Muscle of leg (tissue), 16 donors: ENCODE measurements at places on chromosomes 7 and 10. TPM values are rescaled to one million over a fixed set of nuclear protein-coding genes. Genes with fewer than 3 reads are reported as not detected.

DNA sequence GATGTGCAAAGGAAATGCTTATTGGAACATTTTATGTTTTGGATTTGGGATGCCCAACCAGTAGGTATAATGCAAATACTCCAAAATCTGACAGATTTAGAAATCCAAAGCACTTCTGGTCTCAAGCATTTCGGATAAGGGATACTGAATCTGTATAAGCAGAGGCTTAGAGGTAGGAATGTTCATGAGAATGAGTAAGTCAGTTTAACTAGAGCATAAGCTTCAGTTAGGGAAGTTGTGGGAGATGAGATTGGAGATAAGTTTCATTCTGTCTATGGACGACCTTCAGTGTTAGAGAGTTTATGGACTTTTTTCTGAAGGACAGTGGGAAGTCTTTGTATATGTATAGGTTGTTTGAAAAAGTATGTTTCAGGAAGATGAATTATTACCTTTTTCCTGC is 10.4 kb downstream of the TAX1BP1 start:
- no peak for DNase-seq

Gene PNLIP
- polyA plus RNA-seq, result 0.20 TPM

GRCh38 chr10:79353726-79354125 is 6.5 kb downstream of the PPIF start:
- DNase-seq, result no peak

Gene POLD2
- 81.7 TPM for polyA plus RNA-seq

GRCh38 chr7:130349911-130350782 is 5.5 kb downstream of the CPA5 start:
- DNase-seq, result no peak
